ENCODE measurements at places on chromosomes 7 and 10.

DNA sequence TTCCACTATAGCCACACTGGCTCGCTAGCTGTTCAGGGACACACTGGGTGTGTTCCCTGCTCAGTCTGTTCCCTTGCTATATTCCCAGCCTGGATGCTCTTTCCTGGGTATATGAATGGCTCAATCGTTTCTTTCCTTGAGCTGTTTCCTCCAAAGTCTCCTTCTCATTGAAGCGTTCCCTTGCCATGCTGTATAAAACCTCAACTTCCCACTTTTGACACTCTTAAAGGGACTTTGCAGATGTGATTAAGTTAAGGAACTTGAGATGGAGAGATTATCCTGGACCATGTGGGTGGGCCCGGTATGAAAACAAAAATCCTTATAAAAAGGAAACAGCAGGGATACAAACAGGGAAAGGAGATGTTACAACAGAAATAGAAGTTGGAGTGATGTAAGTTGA, 973.1 kb downstream of the LRMDA start:
- DNase-seq = no peak

DNA sequence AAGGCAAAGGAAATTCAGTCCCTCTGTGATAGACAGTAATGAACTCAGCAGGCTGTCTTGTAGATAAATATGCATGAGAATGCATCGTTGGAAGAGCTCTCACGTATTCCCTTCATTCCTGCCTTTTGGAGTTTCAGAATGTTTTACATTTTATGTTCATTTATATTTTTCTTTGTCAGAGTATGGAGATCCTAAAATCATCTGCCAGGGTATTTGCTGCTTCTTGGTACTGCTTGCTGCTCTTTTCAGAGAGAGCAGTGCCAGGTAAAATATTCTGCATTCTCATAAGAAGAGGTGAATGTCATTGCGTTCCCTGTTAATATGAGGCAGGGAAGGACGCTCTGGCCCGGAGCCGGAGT, 290.2 kb downstream of the CCDC3 start:
- no peak for DNase-seq

DNA sequence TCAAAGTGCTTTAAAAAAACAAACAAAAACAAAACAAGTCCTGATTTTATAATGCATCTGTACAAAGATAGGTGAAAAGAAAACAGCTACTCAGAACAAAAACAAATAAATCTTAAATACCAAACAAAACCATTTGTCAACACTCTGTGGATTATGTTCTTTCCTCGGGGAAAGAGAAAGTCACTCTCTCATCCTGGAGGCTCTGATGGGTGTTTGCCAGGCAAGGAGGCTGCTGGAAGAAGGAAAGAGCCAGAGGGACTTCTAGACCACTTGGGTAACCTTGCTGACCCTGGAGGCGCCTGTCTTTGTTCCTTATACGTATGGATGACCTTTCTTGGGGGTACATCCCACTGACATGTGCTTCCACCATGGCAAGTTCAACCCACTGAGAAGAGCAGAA, 92.8 kb downstream of the ZRANB1 start:
- no peak for DNase-seq

GRCh38 chr10:80493522-80494051, 39.5 kb downstream of the TSPAN14 start:
- no peak for DNase-seq

- no peak for DNase-seq
Observed at GRCh38 chr10:86958116-86958900, at the start of gene SNCG. TSS of gene SNCG (plus strand) at chr10:86958599. CDS start at chr10:86958698, 99 bp downstream.

GRCh38 chr10:9437131-9437530, 1382.6 kb downstream of the GATA3 start:
- DNase-seq = no peak

DNA sequence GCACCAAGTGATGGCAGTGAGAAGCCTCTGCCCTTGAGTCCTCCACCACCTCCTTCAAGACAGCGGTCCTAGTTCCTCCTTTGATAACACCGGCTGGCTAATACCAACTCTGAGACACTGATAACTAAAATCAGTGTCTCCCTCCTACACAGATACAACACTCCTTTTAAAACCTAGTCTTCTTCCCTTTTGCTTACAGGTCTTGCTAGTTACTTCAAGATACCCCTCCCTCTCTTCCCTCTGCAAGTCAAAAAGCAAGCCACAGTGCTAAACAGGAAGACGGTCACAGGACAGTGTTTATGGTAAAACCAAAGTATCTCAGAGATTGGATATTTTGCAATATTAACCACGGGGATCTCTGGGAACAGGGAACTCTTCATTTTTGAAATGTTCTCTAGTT, 4.6 kb downstream of the AKR1B1 start:
- DNase-seq = no peak

- peak; percentile 68 for DNase-seq
Observed at GRCh38 chr10:114045136-114046086, 1.7 kb downstream of the ADRB1 start.

Measured in mucosa of descending colon (tissue), 3 donors.